AG08396 (cell line): ENCODE measurements at places on chromosomes 5 and 9.

GRCh38 chr9:90842996-90843395 is 41.4 kb downstream of the SYK start:
- DNase-seq: no peak

- DNase-seq: no peak
Measured at GRCh38 chr5:133159543-133159942, 107.7 kb downstream of the HSPA4 start.

DNA sequence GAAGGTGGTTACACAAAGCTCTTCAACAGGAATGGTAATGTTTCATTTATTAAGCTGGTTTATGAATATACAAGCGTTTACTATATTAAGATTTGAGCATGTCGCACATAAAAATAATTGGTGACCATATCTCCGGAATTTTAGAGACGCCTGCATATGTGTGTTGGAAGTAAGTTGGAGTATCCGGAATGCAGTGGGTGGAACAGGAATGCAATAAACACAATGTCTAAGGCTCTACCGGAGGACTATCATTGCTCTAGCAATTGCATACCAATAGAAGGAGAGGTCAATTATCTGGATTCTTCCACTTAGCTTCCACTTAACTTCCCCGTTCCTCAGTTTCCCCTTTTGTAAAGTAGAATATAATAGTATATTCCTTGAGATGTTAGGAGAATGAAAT is 1.1 kb upstream of the CEP78 start:
- peak; percentile 56 for DNase-seq

GRCh38 chr5:7364226-7364875 is 31.6 kb upstream of the ADCY2 start:
- no peak for DNase-seq

- peak; percentile 76 for DNase-seq
Measured at GRCh38 chr9:133990366-133991213, 1.5 kb downstream of the VAV2 start.

DNA sequence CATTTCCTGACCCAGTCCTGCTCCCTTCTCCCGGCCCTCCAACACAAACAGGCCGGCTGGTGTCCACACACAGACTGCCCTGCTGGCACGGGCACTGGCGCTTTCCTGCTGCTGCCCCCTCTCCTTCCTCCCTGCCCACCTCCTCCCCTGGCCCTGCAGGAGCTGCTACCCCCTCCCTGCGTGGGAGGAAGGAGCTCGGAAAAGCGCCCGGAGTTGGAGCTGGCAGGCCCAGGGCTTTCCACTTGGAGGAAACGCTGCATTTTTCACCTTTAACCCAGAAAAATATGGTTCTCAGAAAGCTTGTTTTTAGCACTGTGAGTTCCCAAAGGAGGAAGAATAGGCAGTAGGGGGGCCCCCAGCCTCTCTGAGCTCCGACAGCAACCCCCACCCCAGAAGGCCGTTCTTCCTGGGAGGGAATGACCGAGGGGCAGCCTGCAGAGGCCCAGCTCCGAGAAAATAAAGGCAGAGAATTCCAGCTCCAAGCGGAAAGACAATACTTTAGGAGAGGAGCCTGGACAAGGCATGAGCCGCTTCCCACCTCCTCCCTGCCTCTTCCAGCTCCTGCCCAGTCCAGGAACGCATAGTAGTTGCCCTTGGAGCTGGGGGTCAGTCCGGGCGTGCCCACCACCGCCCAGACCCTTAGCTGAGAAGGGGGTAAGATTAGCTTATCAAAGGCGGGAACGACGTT is 88.9 kb downstream of the LIFR start:
- no peak for DNase-seq

- DNase-seq: peak; percentile 61
Measured at GRCh38 chr5:14593326-14594021, 11.9 kb downstream of the OTULINL start.

DNA sequence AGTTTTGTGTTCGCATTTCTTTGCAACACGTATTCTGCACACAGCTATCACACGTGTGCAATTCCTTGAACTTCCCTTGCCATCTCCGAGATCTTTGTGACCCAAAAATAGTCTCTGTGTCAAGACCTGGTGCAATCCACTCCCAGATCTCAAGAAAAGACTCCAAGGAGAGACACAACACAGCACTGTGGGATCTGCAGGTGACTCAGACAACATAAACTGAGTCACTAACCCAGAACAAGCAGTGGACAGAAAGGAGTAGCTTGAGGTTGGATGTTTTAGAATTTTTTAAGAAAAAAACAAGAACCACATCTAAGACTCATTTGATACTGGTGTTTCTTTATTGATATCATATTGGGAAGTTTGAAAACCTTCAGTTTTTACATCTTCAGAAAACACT is 396.9 kb downstream of the AGTPBP1 start:
- DNase-seq: no peak

- DNase-seq: no peak
Measured at GRCh38 chr9:6150483-6150882, 65.1 kb upstream of the IL33 start.

DNA sequence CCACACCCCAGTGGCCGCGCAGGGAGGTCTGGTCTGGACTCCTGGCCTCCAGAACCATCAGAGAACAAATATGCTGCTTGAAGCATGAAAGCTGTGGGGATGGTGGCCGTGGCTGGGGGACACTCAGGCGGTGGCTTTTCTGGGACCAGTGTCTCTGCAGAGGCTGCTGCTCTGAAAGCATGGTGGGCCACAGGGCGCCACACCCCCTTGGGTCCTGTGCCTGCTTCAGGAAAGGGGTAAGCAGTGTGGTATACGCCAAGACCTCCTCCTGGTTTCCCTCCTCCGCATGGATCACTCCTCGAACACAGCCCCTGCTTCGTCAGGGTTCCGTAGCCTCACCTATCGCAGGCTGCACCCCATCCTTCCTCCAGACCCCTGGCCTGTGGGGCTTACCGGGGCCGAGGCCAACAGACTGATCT is 19.7 kb upstream of the TERT start:
- DNase-seq: no peak

GRCh38 chr9:89379508-89380115 is 61.3 kb downstream of the SECISBP2 start:
- no peak for DNase-seq

GRCh38 chr9:90825586-90825985 is 24.0 kb downstream of the SYK start:
- DNase-seq: no peak

GRCh38 chr9:126842977-126843799 is 17.3 kb upstream of the ZBTB34 start:
- no peak for DNase-seq

GRCh38 chr5:75012748-75013147 is 39.6 kb downstream of the GCNT4 start:
- no peak for DNase-seq

- DNase-seq: no peak
Measured at GRCh38 chr9:83209188-83209731, 146.3 kb upstream of the RASEF start.

DNA sequence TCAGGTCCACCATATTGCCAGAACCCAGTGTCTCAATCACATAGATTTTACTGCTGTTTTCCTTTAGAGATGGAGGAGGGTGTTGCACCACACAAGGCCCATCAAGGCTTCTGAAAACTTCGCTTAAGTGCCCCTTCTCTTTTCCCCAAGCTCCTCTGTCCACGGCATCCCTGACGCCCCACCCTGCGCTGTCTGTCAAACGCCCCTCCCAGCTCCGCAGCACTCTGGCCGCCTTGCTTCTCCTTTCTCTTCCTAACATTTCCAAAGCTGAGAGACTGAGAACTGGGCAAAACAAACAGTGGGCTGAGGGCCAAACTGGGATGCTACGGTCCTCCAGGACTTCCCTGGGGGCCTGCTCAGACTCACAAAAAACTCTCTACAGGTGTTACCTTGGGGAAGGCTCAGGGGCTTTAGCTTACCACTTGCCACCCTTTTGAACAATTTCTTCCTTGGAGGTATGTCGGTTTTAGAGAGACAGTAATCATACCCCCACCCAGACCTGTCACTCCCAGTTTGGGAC is 28.3 kb upstream of the ERGIC1 start:
- DNase-seq: no peak

GRCh38 chr5:172370237-172370640 is 84.1 kb downstream of the SH3PXD2B start:
- no peak for DNase-seq

DNA sequence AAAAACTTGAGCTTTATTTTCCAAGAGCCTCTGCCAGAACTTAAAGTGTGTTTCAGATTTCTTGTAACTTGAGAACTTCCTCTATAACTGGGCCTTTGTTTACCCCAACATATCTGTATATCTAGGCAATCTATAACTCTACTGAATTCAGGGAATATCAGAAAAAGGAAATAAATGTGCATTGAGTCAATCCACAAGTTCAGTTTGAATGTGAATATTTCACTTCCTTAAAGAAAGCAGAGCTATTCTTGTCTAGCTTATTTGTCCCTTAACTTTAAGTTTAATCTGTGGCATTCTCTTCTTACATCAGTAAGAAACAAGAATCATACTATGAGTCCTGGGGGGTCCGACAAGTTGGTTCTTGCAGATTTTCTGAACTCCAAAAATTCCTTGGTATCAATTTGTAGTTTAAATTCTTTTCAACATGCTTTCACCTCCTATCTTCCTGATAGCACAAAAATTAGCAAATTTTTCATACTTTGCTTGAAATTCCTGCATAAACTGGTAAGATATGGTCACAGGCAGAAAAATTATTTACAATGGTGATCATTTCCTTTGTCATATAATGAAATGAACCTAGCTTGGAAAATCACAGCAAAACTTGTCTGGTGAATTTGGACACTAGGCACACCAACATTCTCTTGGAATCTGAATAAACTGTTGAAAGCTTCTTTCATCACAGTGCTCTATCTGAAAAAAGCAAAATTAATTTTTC is 19.8 kb upstream of the ITGA1 start:
- DNase-seq: no peak

GRCh38 chr5:74412066-74412465 is 228.5 kb downstream of the ENC1 start:
- DNase-seq: no peak

DNA sequence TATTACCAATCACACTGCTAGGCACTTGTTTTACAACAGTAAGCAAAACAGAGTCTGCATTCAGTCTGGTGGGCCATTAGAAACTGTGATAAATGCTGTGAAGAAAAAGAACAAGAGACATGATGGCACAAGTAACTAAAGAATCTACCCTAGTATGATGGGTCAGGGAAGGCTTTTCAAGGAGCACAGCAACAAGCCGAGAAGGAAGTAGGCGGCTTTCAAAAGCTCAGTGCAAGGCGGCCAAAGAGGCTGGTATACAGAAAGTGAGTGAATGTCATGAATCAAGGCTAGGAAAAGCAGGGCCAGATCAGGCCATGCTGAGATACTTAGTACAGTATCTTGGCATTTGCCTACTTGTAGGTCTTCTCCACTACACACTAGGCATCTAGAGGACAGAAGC is 76.4 kb downstream of the ECPAS start:
- no peak for DNase-seq

- no peak for DNase-seq
Measured at GRCh38 chr5:154158379-154158737, 32.2 kb upstream of the GALNT10 start.

GRCh38 chr9:98251551-98251950 is 3.9 kb downstream of the TBC1D2 start:
- peak; percentile 65 for DNase-seq
